ENCODE measurements at places on chromosomes 11 and 22.

DNA sequence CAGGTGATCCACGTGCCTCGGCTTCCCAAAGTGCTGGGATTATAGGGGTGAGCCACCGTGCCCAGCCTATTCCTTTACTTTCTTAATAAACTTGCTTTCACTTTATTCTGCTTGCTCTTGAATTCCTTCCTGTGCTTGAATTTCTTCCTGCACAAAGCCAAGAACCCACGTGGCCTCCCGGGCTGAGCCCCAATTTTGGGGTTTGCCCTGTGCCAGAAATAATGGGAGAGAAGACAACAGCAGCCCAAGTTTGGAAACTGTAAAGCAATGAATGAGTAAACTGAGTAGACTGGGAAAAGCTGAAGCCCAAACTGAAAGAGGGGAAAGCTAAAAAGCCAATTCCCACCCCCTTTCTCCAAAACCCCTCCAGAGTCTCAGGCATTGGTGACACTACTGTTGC lies 136.4 kb downstream of the NECTIN1 start:
- DNase-seq = no peak

- DNase-seq = no peak
These were observed 6.0 kb downstream of the XKR3 start for GRCh38 chr22:16819249-16819648.

GRCh38 chr11:23961503-23962338 lies 535.1 kb upstream of the LUZP2 start:
- DNase-seq = no peak

DNA sequence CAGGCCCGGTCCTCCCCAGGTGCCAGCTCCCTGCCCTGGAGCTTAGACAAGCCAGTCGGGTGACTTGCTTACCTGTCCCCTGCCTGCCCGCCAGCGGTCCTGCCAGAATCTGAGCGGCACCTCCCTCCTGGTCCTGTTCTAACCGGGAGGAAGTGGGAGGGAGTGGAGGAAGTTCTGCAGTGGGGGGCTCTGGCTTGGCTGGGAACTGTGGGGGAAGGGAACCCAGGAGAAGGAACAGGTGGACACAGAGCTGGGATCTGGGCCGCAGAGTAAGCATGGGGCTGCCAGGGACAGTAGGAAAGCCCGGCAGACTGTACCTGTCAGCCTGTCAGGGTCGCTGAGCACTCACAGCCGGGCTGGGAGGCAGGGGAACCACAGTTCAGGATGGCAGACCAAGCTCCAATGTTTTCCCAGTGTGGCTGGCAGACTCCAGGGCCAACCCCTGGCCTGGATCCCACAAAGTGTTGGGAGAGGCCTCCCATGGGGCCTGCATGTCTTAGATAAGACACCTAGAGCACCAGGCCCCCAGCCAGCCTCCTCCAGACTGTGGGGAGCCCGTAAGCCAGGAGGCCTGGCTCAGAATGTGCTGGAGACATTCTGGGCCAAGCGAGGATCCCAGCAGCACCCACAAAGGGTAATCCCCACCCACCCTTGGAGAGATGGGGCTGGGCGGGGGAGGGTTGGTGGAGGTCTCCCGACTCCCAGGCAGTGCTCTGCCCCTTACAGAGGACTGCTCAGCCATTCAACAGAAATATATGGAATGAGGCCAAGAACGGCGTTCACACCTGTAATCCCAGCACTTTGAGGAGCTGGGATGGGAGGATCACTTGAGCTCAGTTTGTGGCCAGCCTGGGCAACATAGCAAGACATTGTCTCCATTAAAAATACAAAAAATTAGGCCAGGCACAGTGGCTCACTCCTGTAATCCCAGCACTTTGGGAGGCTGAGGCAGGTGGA lies 2.3 kb downstream of the CYB5R3 start:
- DNase-seq = no peak
